ENCODE measurements at places on chromosomes 2 and 18. TPM values are rescaled to one million over a fixed set of nuclear protein-coding genes. Genes with fewer than 3 reads are reported as not detected.

Gene GKN2
- total RNA-seq = 9.1 TPM

Gene DCTN1
- total RNA-seq = 40.9 TPM

Gene C2orf80
- total RNA-seq = not detected

Gene IL1R1
- 20.7 TPM for total RNA-seq

Gene PNPT1
- 8.6 TPM for total RNA-seq

Gene UGT1A4
- not detected for total RNA-seq

Gene ERBB4
- total RNA-seq = not detected

DNA sequence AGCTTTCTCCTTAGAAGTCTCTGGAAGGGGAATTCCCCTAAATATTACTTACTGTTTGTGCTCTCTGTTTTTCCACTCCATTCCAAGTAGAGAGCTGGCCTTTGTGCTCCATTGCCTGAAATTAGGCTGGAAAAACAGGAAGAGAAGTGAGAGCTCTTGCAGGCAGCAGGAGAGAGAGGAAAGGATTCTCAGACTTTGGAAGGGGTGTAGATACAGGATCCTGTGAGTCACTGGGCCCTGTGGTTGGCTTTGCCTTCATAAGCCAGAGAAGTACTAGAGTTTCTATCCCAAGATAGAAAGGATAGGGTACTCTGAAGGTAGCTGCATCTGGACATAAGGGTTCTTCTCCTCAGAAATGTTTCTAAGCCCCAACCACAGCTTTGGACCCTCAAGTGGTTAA, 188.9 kb downstream of the CMPK2 start:
- DNase-seq = no peak

- no peak for DNase-seq
These were observed 31.5 kb downstream of the CXCR4 start for GRCh38 chr2:136086253-136087016.

DNA sequence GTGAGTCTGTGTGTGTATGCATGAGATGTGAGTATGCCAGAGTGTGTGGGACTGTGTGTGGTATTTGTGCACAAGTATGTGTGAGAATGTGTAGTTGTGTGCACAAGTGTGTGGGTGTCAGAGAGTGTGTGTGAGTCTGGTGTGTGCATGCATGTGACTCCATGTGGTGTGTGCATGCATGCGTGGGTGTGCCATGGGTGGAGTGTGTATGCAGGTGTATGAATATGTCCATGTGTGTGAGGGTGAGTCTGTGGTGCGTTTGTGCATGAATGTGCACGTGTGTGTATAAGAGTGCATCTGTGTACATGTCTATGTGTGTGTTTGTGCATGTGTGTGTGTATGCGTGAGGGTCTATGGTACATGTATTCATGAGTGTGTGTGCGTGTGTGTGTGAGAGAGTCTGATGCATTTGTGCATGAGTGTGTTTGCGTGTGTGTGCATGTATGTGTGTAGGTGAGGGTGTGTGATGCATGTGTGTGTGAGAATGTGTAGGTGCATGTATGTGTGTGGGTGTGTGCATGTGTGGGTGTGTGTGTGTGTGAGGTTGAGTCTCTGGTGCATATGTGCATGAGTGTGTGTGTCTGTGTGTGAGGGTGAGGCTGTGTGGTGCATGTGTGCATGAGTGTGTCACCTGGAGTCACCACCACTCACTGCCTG, 226.8 kb downstream of the LDLRAD4 start:
- DNase-seq = no peak

DNA sequence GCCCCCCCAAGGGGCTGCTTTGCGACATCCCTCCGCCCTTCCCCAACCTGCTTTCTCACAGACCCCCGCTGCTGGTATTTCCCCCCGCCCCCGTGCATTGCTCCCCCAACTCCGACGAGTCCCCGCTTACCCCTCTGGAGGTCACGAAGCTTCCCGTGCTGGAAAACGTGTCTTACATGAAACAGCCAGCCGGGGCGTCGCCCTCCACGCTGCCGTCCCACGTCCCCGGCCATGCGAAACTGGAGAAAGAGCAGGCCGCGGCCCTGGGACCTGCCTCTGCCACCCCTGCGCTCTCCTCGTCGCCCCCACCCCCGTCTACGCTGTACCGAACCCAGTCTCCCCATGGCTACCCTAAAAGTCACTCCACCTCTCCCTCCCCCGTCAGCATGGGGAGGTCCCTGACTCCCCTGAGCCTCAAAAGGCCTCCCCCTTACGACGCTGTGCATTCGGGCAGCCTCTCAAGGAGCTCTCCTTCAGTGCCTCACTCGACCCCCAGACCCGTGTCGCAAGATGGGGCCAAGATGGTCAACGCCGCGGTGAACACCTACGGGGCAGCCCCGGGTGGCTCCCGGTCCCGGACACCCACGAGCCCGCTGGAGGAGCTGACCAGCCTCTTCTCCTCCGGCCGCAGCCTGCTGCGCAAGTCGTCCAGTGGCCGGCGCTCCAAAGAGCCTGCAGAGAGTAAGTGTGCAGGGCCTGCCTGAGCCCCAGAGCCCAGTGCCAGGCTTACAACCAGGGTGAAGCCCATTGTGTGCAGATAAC, 183.0 kb downstream of the NYAP2 start:
- DNase-seq = no peak

GRCh38 chr2:178517496-178517895, 37.2 kb downstream of the PLEKHA3 start:
- no peak for DNase-seq

- DNase-seq = no peak
These were observed 55.9 kb downstream of the GRB14 start for GRCh38 chr2:164565359-164565758.

DNA sequence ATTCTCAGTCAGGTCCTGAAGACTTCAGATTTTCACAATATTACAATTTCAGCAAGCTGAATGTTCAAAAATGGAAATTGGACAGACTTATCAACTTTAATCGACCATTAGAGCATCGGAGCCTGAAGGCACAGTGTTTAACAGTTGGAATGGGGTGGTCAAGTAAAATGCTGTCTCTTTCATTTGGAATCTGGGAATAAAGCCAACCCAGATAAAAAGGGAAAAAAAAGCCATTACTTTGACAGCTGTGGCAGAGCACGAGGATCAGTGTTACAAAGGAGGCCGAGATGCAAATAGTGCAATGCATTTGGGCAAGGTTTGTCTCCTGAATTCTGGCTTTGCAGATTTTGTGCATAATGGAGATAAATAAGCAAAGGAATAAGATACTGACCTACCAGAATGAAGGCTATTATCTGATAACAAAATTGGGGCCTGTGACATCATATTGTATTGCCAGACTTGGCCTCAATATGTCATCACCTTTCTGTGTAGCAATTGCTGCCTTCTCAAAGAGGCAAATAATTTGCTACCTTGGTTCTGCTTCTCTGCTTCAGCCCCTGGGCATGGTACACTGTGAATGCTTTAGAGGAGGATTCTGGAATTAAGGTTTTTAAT, 277.5 kb upstream of the KLHL29 start:
- no peak for DNase-seq

DNA sequence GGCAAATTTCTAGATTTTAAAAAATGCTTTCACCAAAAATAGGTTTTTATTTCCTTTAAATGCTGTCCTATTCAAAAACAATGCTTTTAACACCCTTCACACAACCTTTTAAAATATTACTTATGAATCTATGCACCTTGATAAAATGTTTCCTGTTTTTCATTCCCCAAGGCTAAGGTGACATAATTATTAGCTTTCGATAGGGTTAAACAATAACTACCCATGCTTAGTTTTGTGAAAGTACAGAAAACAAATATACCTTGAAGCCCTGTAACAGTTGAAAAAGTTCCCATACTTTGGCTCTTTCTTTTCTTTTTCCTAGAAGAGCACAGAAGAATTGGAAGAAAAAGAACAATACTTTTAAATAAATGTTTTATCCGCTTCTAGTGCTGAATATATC, 54.9 kb upstream of the ITPRID2 start:
- no peak for DNase-seq

- no peak for DNase-seq
These were observed 582.4 kb upstream of the RAB6C start for GRCh38 chr2:129396980-129397599.

- DNase-seq = peak; percentile 29
These were observed 145.9 kb upstream of the FHL2 start for GRCh38 chr2:105544591-105545377.

GRCh38 chr2:172697296-172697695, 38.3 kb upstream of the RAPGEF4 start:
- no peak for DNase-seq
